CD14-positive monocyte (primary cell): ENCODE measurements at places on chromosomes 2 and 18. TPM values are rescaled to one million over a fixed set of nuclear protein-coding genes. Genes with fewer than 3 reads are reported as not detected.
A peak's percentile ranks its signal among the peaks of the same experiment; 100 is the strongest.

GRCh38 chr2:128325611-128326181 lies 7.0 kb upstream of the HS6ST1 start:
- DNase-seq = peak; percentile 2

Gene ALS2
- 3.1 TPM for polyA plus RNA-seq

Gene DQX1
- polyA plus RNA-seq = not detected

- DNase-seq = no peak
Observed at GRCh38 chr2:126614524-126615227, 41.3 kb upstream of the GYPC start.

Gene GALR1
- not detected in 2 replicates for polyA plus RNA-seq

- no peak for DNase-seq
Observed at GRCh38 chr18:11310476-11311086, 161.2 kb upstream of the PIEZO2 start.

DNA sequence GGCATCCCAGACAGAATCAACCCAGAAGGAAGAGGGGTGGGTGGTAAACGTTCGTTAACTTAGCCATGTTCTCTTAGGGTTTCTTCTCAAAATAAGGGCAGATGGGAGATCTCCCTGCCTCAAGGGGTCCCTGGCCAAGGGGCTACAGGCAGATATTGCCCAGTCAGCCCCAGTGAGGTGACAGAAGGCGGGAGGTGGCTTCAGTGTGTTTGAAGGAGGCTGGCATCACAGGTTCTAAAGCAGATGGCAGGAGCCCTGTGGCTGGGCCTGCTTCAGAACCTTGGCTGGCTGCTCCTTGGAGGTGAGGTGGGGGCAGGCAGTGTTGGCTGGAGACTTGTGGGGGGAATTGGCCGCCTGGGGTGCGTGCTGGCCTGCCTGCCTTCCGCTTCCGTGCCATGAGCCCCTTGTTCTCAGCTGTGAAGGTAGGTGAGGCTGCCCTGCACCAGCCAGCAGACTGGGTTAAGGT lies 23.5 kb downstream of the HPCAL1 start:
- no peak for DNase-seq

GRCh38 chr2:172736424-172737174 lies 954 bp downstream of the RAPGEF4 start:
- DNase-seq = no peak

GRCh38 chr18:35620765-35621164 lies 39.2 kb downstream of the GALNT1 start:
- DNase-seq = no peak

- no peak for DNase-seq
Observed at GRCh38 chr2:207617011-207617671, 8.1 kb downstream of the METTL21A start.

Gene TFCP2L1
- polyA plus RNA-seq = not detected

Gene FBLN7
- polyA plus RNA-seq = not detected

- DNase-seq = no peak
Observed at GRCh38 chr18:70500748-70501147, 211.9 kb downstream of the SOCS6 start.

Gene GALNT13
- not detected for polyA plus RNA-seq

DNA sequence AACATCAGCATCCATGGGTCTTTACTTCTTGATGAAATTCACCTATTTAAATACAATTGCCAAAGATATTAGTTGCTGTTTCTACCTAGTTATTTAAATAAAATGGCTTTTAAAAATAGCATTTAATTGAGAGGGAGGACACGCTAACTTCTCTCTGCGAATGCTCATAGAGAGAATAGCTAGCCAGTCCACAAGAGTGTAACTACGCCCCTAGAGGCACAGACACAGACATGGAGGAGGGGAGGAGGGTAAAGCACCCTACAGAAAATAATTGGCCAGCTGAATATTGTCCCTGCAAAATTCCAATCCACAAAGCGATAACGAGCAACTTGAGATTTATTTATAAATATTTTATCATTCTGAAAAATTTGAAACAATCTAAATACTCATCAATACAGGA lies 97.0 kb upstream of the PAPOLG start:
- no peak for DNase-seq

Gene MRPL53
- 48.6 and 76.7 TPM in 2 replicates for polyA plus RNA-seq

DNA sequence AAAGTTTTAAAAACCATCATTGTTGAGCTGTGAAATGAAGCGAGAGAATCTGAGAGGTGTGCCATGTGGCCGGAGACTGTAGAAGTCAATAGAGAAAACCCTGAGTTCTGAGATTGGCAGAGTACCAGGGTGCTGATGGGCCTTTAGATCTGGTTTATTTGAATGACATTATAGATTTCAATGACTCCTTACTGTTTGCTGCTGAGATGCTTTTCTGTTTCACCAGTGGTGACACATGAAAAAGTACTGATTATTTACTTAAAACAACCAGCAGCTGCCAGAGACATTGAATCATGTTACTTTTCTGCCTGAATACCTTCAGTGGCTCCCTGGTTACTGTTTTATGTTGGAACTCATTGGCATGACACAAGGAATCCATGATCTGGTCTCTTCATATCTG lies 602.7 kb upstream of the ZNF804A start:
- DNase-seq = no peak
